ENCODE measurements at places on chromosomes 3 and 15. TPM values are rescaled to one million over a fixed set of nuclear protein-coding genes. Genes with fewer than 3 reads are reported as not detected.

EHD4 gene
- total RNA-seq, result 128 TPM

NGLY1 gene
- total RNA-seq, result 39.9 TPM

GRCh38 chr3:45841420-45841756 is 531 bp downstream of the LZTFL1 start:
- peak; percentile 40 for DNase-seq

DNA sequence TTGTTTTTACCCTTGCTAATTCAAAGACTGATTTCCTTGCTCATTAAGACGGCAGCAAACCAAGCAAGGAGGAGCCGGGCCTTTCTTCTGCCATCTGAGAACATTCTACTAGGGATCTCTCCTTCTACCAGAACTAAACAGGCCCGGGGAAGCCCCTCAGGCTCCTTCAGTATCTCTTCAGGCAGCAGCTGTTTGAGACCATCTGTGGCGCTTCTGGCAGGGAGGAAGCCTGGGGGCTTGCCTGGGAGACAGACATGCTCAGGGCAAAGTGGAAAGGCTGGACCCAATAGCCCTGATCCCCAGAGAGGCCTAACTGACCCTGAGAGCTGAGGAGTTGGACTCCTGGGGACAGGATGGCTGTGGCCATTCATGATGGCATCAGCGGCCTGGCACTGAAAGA is 67.9 kb downstream of the FEM1B start:
- DNase-seq, result no peak

TUSC2 gene
- total RNA-seq, result 19.7 TPM

SFMBT1 gene
- total RNA-seq, result 3.9 TPM

GRCh38 chr15:92877416-92877815 is 22.7 kb upstream of the CHD2 start:
- DNase-seq, result no peak

RAB43 gene
- 116 TPM for total RNA-seq

- no peak for DNase-seq
Measured at GRCh38 chr3:135944831-135945230, 20.7 kb upstream of the PPP2R3A start.

- DNase-seq, result no peak
Measured at GRCh38 chr3:71684046-71684756, 41.0 kb downstream of the EIF4E3 start.

GRCh38 chr3:126124896-126125295 is 41.0 kb upstream of the SLC41A3 start:
- no peak for DNase-seq

CPB1 gene
- not detected for total RNA-seq

- no peak for DNase-seq
Measured at GRCh38 chr3:12916159-12916558, 74.8 kb upstream of the RPL32 start.

DNA sequence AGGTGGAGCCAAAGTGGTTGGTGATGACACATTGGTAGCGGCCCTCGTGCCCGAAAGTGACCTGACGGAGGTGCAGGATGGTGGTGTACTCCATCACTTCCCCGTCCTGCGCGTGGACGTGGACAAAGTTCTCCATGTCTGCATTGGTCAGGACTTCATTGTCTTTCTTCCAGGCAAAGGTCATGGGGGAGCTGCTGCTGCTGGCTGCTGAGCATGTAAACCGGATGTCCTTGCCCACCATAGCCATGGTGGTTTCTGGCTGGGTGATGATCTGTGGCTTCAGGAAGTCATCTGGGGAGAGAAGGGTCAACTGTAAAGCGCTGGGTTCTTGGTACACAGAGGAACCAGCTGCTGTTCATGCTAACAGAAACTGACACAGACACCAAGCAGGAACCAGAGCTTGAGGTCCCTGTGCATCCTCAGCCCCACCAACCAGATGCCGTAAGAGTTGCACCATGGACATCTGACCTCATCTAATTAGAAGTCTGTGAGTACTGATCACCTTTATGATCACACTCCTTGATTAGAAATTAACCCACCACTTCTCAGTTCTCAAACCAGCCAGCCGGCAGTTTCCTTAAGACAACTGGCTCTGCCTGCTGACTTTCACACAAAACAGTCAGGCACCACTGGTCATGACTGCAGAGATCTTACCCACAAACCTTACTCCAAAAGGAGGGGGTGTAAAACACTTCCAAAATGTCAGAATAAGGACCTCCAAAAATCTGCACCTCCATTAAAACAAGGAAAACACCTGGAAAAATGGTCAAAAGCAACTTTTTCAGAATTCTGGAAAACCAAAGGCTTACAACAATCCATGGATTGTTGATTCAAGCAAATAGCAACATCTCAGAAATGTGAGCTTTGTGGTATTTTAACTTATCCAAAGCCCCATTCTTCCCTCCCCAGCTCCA is 114.6 kb downstream of the LRIG1 start:
- DNase-seq, result no peak

- DNase-seq, result no peak
Measured at GRCh38 chr3:126440709-126440995, 35.0 kb downstream of the ZXDC start.

DNA sequence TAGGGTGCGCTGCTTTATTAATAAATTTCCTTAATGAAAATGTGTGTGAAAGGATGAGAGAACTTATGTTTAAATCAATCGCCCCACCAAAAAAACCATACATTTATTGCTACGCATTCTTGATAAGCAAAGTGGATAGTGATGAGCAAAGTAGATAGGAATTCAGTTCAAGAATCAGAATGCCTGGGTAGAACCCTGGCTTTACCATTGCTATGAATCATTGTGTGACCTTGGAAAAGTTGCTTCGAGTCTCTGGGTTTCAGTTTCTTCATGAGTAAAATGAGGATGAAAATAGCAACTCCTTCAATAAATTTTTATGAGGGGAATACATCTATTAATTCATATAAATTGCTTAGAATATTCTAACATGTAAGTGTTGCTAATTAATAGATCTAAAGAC is 2.6 kb upstream of the ALCAM start:
- DNase-seq, result peak; percentile 25

GABRA5 gene
- total RNA-seq, result not detected

CAV3 gene
- total RNA-seq, result not detected

GRCh38 chr15:90230610-90231009 is 3.1 kb downstream of the CIB1 start:
- DNase-seq, result no peak

- DNase-seq, result no peak
Measured at GRCh38 chr3:142915636-142916035, 26.8 kb upstream of the PCOLCE2 start.

NEO1 gene
- total RNA-seq, result 6.3 TPM

CMTM8 gene
- 5.0 TPM for total RNA-seq

GRCh38 chr15:101498717-101499480 is 9.4 kb upstream of the PCSK6 start:
- no peak for DNase-seq

- peak; percentile 64 for DNase-seq
Measured at GRCh38 chr3:100634493-100635272, 25.3 kb downstream of the ADGRG7 start.

DNA sequence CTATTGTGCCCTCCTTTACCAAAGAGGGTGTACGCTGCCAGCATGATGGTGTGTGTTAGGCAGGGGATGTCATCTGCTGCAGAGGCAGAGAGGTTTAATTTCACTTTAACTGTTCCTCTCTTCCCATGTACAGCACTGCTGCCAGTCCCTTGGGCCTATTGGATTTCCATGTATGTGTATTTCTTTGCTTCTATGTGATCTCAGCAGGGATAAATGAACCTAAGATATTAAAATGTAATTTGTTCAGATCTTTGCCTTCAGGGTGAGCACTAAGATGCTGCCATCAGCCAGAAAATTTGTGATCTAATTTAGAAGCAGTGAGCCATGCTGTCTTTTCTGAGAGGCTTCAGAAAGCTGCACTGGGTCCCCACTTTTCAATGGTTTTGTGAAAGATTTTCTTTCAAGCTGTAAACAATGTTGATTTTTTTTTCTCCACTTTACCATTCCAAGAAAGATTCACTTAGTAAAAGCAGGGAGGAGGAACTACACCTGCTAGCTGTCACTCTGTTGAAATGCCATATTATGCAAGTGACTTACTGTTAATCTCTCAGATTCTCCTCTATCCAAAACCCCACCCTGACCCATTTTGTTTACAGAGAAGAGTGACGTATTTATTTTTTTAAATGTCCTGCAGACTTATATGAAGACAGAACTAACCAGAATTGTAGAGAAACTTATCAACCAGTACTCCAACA is 261.9 kb downstream of the TBL1XR1 start:
- DNase-seq, result no peak

PAQR5 gene
- under 0.01 TPM for total RNA-seq

GRCh38 chr3:36097209-36097608 is 283.1 kb upstream of the STAC start:
- no peak for DNase-seq

GRCh38 chr3:36393563-36393962 is 13.3 kb downstream of the STAC start:
- DNase-seq, result no peak

PLCL2 gene
- 12.4 TPM for total RNA-seq

- DNase-seq, result no peak
Measured at GRCh38 chr15:81000144-81000623, 539 bp upstream of the TLNRD1 start.

Measured in dermis blood vessel endothelial cell (primary cell).